ENCODE measurements at places on chromosomes 2 and 18.

DNA sequence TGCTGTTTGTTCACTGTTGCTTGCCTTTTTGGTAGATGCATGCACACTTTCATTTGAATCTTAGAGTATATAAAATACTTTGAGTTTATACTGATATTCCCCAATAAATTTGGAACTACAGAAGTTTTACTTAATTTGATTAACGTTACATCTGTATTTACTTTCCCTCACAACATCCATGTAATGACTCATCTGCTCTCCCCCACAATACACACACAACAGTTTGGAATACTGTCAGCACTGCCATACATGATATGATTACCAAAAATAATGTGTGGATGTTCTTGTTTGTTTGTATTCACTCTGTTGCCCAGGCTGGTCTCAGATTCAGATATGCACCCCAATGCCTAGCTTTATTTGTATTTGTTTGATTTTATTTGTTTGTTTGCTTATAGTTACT, 144.2 kb downstream of the WDR7 start:
- DNase-seq: no peak

- no peak for DNase-seq
Observed at GRCh38 chr2:130287656-130288026, 55.1 kb upstream of the IMP4 start.

DNA sequence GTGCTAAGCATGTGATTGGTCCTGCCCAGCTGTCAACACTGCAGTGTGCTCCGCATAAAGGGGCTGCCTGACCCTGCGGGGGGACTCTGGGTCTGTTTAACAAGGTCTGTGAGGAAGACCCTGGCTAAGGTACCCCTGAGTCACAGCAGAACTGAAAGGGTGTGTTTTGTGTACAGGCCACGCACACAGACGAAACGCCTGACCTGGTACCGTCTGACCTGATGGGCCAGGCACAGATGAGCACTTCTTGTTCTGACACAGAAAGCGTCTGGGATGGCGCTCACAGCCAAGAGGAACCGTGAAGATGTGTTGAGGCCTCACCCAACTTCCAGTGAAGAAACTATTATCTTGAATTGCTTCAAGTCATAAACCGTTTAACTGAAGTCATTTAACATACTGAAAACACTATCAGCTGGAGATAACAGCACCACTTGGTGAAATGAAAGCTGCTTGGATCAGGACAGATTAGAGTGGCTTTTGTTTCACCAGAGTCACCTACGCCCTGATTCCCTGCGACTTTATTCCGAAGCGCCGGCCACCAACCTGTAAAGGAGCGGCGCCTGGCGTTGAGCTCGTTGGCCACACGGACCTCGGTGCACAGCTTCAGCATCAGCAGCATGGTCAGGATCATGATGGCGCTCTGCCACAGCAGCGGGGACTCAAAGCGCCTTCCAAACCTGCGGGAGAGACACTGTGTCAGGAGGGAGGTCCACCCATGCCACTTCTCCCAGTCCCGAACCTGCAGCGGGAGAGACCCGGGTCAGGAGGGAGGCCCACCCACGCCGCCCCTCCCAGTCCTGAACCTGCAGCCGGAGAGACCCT, 8.5 kb downstream of the SLC66A2 start:
- DNase-seq: no peak

GRCh38 chr2:196365923-196366322, 194.5 kb upstream of the STK17B start:
- DNase-seq: no peak

- no peak for DNase-seq
Observed at GRCh38 chr2:196957881-196958525, 31.5 kb upstream of the PGAP1 start.

DNA sequence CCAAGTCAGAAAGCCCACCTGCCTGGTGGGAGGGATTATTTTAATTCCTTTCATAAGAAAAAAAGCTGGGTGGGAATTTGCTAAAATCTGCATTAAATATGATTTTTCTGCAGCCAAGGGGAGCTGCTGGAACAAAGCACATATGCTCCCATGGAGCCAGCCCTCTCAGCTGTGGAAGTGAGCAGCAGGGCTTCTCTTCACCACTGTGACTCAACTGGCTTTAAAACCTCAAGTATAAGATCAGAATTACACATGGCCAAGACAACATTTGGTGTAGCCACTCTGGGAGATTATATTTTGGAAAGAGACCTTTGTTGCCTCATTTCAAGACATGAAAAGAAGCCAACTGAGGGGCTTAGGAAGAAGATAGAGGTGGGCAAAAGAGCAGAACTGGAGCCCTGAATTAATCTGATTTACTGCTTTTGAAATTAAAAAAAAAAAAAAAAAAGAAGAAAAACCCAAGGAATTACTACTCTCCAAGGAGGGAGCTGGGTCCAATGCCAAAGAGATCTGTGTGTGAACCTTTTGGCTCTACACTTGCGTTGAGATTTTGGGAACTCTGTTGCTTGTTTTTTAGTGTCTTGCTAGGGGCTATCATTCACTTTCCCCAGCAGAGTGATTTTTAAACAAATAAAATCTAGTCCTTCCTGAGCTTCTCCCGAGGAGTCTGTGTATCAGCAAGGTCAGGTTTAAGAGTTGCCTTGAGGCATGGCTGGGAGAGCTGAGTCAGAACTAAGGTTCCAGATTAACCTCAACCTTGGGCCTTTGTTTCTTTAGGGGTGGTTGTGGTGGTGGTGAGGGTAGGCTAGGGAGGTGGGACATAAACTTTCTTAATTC, 6.0 kb downstream of the LHCGR start:
- no peak for DNase-seq

- DNase-seq: no peak
Observed at GRCh38 chr2:218364196-218364595, 7.5 kb downstream of the CATIP start.

GRCh38 chr2:200761266-200761665, 50.4 kb upstream of the BZW1 start:
- DNase-seq: no peak

DNA sequence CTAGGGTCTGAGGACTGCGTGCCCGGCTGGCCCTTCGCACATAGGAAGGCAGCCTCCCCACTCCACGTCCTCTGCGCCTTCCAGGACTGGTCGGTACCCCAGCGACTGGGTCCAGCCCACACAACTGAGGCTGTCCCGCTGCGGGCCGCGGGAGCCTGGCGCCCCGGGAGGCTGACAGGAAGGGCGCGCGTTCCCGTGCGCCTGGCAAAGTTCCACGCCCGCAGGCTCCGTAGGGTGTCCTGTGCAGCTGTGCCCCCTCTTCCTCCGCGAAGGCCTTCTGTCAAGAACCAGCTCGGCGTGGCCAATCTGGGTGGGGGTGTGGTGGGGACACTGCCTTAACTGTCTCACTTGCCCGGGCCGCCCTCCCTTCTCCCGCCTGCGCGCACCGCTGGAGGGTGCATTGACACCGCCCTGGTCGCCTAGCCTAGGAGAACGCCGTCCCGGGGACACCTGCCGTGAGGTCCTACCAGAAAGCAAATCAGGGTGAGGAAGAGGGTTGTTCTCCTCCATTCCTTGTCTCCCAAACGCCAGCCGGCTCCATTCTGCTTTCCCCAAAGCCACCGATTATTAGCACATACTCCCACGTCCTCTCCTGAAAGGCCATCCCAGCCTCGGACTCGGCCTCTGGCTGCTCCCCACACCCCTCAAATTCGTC, 618 bp upstream of the LYPD1 start:
- DNase-seq: no peak

DNA sequence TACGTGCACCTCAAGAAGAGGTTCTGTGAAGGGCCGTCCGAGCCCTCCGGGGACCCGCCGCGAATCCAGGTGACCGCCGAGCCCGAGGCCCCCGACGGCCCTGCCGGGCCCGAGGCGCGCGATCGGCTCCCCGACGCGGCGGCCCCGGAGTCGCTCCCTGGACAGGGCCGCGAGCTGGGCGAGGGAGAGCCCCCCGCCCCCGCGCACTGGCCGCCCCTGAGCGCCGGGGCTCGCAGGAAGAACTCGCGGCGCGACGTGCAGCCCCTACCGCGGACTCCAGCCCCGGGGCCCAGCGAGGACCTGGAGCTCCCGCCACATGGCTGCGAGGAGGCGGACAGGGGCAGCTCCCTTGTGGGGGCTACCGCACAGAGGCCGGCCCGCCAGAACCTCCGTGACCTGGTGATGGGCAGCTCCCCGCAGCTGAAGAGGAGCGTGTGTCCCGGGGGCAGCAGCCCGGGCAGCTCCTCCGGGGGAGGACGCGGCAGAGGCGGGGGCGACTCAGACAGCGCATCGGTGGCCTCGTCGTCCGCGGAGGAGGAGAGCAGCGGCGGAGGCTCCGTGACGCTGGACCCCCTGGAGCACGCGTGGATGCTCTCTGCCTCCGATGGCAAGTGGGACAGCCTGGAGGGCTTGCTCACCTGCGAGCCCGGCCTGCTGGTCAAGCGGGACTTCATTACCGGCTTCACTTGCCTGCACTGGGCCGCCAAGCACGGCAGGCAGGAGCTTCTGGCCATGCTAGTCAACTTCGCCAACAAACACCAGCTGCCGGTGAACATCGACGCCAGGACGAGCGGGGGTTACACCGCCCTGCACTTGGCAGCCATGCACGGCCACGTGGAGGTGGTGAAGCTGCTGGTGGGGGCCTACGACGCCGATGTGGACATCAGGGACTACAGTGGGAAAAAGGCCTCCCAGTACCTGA, 812 bp downstream of the SOWAHC start:
- no peak for DNase-seq

DNA sequence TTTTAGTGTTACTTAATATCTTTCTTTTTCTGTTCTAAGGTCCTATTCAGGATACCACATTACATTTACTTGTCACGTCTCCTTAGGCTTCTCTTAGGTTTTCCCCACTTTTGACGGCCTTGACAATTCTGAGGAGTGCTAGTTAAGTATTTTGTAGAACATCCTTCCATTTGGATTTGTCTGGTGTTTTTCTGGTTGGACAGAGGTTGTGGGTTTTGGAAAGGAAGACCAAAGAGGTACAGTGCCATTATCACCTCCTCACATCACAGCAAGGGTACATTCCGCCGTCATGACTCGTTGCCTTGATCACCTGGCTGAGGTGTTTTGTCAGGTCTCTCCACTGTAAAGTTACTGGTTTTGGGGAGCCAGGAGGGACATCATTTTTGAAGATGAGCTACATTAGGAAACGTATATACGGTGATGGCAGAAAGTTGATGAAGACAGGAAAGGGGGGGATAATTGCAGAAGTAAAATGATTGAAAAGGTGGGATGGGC, 88.4 kb upstream of the TMEM247 start:
- no peak for DNase-seq

GRCh38 chr2:134549104-134549503, 169.7 kb downstream of the TMEM163 start:
- no peak for DNase-seq

GRCh38 chr2:212669761-212670160, 131.2 kb upstream of the ERBB4 start:
- no peak for DNase-seq

DNA sequence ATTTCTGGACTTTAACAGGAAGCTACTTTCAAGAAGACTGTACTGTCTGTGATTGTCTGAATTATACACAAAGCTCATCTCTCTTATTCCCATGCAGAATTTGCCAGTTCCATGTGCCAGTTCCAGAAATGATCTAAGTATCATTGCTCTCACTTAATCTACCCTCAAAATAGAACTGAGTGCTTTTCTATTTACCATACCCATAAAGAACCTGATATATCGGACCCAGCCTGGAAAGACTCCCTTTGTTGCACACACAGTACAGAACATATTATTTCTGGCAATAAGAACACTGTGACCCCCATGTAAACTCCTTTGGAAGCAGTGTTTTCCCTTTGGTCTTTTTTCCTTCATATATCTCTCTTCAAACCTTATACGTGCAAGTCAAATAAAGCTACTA, 102.3 kb upstream of the TTN start:
- no peak for DNase-seq
